ENCODE measurements at places on chromosomes 2 and 18. TPM values are rescaled to one million over a fixed set of nuclear protein-coding genes. Genes with fewer than 3 reads are reported as not detected.

Gene NTSR2
- polyA plus RNA-seq = not detected

Gene XIRP2
- not detected for polyA plus RNA-seq

Gene PER2
- 3.5 TPM for polyA plus RNA-seq

Gene SMYD1
- not detected for polyA plus RNA-seq

Gene LONRF2
- polyA plus RNA-seq = not detected

Gene PASK
- polyA plus RNA-seq = 17.4 TPM

Gene CD207
- polyA plus RNA-seq = not detected

Gene DYTN
- not detected for polyA plus RNA-seq

DNA sequence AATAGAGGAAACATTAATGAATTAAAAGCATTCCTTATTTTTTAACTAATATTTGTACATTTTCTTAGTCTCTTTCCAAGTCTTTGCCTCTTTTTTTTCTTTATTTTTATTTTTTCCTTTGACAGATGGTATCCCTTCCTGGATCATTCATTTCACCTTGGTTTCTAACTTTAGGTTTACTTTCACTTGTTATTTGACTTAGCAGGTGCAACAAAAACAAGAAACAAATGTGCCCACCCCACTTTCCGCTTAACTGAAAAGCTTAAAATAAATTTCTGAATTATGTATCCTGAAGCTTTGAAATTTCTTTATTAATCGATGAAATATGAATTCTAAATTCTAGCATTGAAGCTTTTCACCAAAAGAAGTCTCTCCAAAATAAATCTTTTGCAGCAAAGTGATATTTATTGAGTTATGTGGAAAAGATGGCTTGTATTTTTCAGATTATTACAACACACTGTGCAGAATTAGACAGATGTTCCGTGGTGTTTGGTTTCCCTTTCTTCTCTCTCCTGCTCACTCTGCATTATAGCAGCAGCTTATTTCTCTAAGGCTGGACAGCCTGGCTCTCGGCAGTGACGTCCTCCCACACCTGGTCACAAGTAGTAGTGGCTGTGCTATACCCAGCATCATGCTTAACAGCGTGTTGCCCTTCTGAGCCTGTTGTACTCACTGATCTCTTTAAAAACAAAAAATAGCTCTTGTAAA, 99.1 kb upstream of the ZNF397 start:
- no peak for DNase-seq

GRCh38 chr18:30860741-30861140, 181.8 kb downstream of the DSC3 start:
- no peak for DNase-seq

DNA sequence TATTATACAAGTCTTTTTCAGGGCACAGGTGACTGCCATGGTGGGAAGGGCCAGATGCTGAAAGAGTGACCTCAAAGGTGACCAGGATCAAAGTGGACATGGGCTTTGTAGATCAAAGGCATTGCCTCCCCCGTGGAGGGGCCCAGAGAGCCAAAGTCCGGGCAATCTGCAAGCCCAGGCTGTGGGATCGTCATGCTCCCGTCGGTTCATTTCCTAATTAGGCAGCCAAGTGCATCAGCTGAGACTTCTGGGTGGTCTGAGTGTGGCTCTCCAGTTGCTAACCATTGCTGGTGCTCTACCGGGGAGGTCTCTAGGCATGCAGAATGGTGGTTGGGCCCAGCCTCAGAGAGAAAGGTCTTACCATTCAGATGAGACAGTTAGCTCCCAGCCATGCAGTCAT, 61.6 kb downstream of the TRIB2 start:
- DNase-seq = no peak

DNA sequence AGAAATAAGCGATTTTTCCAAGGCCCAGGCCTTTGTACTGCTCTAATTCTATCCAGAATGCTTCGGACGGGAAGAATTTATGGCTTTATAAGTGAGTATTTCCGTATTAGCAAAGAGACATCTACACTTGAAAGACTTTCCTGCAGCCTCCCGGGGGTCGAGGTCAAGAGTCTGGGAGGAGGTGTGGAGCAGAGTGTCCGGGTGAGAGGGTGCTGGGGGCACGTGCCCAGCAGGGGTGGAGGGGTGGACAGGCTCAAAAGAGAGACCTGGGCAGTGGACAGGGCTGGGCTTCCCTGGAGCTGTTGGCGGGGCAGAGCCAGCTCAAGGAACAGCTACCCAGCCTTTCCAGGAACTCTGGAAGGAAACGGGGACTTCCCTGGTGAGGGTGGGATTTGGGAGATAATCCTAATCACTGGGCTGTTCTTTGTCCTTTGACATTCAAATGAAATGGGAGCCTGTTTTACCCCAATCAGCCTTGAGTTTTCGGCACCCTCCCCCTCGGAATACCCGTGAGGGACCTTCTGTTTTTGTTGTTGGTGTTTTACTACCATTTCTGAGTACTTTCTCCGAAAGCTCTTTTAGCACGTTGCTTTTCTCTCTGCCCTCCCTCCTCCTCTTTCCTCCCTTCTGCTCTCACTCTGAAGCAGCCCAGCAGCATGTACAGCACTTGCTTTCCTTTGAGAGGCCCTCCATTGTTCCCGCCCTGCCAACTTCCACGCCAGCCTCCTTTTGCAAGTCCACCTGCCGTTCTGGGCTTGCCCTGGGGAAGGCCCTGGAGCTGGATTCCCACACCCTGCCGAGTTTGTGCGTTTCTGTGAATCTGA, 164.7 kb downstream of the AGAP1 start:
- no peak for DNase-seq

GRCh38 chr2:69356471-69356870, 30.6 kb downstream of the GFPT1 start:
- no peak for DNase-seq

Measured in naive B cell (primary cell).